ENCODE measurements at places on chromosomes 6 and 20.

GRCh38 chr6:53894091-53894490 is 99.3 kb downstream of the LRRC1 start:
- DNase-seq: no peak

DNA sequence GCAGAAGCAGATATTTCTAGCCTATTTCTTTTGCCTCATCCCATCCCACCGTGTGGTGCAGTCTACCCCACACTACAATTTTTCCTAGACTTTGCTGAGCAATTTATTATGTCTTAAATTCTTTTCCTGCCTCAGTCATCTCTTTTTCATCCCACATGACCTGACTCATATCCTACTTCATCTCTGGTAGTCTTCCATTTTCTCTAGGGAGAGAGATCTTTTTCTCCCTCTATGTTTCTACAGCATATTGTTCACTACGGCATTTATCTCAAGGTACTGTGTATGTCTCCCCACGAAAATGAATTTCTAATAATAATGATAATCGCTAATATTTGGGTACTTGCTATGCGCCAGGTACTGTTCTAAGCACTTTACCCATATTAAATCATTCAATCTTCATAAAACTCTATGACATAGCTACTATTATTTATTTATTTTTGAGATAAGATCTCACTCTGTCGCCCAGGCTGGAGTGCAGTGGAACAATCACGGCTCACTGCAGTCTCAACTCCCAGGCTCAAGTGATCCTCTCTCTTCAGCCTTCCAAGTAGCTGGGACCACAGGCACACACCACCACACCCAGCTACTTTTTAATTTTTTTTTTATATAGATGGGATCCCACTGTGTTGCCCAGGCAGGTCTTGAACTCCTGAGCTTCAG is 15.6 kb downstream of the PDSS2 start:
- DNase-seq: no peak

GRCh38 chr6:68657374-68658139 is 22.5 kb downstream of the ADGRB3 start:
- DNase-seq: no peak

- DNase-seq: no peak
Measured at GRCh38 chr6:91718198-91718597, 1131.3 kb upstream of the MAP3K7 start.

DNA sequence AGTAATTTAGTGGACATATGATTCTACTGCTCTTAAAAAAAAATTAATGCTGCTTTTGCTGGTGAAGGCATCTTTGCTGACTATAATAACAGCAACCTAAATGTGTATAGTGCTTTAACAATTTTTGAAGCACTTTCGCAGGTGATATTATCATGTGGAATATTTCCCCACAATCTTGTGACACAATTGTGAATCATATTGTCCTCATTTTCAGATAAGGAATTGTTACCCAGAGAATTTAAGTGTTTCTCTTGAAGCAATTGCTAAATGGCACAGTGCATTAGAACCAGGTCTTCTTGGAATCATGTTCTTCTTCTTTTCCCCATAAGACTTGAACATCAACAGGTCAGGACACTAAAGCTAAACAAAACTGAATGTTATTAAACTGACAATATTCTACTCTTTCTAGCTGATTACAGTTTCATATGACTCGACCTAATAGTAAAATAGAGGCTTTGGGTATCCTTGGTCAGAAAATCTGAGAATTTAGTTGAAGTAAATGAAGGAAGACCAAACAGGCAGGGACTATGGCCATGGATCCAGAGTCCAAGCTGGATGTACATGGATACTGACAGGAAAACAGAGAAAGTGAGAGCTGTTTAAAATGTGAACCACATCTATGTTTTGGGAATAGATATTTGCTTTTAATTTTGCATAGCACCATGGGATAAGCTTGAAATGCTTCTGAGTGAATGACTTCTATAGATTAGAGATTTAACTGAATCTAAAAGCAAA is 121.8 kb upstream of the SLC35B3 start:
- no peak for DNase-seq

DNA sequence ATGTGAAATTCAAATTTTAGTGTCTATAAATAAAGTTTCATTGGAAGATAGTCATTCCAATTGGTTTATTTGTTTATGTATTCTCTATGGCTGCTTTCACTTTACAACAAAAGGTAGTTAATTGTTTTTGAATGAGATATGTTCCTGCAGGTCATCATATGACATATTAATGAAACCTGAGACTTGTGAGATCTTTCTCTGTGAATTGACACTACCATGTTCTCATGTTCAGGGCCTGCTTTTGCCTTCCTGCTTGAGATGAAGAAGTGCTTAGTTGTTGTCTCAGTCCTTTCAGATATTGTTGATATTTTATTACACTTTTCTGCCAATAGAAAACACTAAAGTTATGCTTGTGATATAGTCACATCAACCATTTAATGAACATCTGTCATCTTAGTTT is 132.5 kb downstream of the UTRN start:
- DNase-seq: no peak

GRCh38 chr6:157657754-157658153 is 165.3 kb upstream of the SNX9 start:
- DNase-seq: no peak

DNA sequence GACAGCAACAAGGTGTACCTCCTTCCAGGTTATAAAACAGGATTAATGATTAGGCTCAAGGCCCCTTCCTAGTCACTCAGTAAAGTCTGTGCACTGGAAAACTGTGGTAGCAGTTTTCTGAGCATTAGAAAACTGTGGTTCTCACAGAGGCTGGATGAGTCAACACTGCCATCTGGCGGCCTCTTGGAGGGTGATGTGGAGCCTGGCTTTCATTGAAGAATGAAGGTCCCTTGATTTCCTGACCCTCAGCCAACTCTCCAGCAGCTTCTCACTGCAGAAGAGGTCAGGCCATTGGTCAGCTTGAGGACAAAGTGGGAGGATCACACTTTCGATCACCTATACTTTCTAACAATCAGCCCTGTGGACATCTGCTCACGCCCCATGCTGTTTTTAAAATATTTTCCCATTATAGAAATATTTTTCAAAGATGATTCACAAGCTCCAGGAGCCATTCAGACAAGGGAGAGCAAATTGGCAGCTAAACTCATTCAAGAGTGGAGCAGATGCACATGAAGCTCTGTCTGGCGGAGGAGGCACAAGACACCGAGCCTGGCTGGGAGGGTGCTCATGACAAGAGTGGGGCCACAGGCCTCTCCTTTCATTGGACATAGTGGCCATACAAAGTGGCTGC is 23.2 kb downstream of the PSMB1 start:
- DNase-seq: no peak

DNA sequence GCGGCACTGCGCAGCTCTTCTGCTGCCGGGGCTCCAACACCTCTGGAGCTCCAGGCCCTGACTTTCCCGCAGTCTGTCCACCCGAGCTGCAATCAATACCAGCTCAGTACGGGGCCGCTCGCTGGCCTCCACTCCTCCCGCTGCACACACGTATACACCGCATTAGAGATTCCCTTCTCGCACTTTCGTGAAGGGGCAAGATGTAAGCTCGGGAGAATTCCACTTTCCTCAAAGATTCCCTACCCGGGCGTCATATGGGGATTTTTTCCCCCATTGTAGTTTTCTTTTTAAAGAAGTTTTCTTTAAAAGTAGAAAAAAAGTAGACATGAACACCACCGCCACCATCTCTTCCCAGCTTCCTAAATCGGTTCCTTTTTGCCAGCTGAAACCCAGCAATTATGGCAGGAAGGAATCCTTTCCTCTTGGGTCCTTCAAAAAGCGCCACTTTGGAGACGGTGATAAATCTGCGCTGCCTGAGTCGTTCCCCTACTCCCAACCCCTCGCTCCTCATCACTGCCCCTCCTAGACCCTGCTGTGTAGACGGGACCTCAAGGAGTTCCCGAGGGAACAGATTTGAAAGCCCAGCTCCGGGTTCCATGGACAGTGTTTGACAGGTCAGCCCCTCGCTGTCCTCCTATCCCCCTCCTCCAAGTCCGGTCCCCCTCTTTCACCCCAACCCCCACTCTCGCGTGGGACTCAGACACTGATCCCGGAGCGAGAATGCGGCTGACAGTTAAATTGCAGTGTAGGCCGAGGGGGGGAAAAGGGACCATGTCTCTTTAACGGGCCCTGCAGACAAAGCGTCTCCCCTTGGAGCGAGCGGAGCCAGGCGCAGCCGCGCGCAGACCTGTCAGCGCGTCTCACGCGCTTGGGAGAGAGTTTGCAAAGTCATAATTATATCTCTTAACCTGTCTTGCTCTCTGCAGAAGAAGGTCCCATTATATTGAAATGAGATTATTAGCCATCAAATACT is 39.5 kb downstream of the NCR2 start:
- DNase-seq: no peak

GRCh38 chr20:50819349-50819748 is 24.5 kb downstream of the BCAS4 start:
- no peak for DNase-seq

GRCh38 chr6:89675949-89676748 is 37.6 kb upstream of the LYRM2 start:
- DNase-seq: no peak

DNA sequence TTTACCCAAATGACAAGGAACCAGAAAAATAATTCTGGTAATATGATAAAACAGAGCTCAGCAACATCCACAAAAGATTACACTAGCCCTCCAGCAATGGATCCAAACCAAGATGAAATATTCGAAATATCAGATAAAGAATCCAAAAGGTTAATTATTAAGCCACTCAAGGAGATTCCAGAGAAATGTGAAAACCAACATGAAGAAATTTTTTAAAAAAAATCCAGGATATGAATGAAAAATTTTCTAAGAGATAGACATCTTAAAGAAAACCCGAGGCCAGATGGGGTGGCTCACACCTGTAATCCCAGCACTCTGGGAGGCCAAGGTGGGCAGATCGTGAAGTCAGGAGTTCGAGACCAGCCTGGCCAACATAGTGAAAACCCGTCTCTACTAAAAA is 124.4 kb downstream of the CDK19 start:
- DNase-seq: no peak

DNA sequence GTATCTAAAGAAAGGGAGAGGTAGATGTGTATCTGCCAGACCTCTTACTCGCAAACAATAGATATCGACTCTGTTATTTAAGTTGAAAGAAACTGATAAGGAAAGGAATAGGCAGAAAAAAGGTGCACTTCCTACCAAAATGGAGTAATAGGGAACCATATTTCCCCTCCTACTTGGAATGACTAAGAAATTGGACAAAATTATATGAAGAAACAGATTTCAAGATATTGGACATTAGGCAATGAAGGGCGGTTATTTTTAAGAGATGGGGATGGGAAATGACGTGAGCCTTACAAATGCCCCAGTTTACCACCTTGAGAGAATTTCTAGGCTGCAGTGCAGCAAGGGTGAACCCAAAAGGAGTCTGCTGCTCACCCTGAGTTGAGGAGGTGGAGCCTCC is 108.9 kb downstream of the ADTRP start:
- DNase-seq: no peak

GRCh38 chr6:111668410-111668809 is 62.7 kb upstream of the TRAF3IP2 start:
- DNase-seq: no peak

- no peak for DNase-seq
Measured at GRCh38 chr6:98454809-98455322, 379.5 kb upstream of the POU3F2 start.

DNA sequence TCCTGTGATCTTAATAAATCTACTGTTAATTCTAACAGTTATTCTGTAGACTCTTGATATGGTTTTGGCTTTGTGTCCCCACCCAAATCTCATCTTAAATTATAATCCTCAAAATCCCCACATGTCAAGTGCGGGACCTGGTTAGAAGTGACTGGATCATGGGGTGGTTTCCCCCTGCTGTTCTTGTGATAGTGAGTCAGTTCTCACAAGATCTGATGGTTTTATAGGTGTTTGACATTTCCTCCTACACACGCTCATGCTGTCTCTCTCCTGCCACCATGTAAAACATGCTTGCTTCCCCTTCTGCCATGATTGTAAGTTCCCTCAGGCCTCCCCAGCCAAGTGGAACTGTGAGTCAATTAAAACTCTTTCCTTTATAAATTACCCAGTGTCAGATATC is 10.5 kb upstream of the EPB41L2 start:
- no peak for DNase-seq

DNA sequence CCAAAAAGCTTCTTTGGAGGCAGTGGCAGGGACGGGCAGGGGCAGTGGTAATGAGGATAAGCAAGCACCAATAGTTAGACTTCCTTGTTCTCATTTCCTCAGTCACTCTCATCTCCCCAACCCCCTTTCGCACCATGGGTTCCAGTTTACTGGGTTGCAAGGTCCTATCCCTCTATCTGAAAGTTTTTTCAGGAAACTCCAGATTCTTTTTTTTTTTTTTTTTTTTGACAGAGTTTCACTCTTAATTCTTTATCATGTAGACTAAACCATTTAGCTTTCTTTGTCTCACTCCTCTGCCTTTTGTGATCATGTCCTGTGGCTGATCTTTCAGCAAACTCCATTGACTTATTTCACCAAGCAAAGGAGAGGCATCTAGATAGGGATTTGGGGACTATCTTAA is 51.4 kb upstream of the GMDS start:
- DNase-seq: no peak

- DNase-seq: no peak
Measured at GRCh38 chr6:11968241-11968806, 43.8 kb upstream of the HIVEP1 start.

GRCh38 chr6:14671261-14671681 is 553.7 kb downstream of the CD83 start:
- DNase-seq: no peak

All from activated CD8-positive, alpha-beta memory T cell treated with anti-CD3 and anti-CD28 coated beads for 48 hours (primary cell).